Activated CD4-positive, alpha-beta T cell treated with anti-CD3 and anti-CD28 coated beads for 1 hour (primary cell): ENCODE measurements at places on chromosomes 11 and 22.

DNA sequence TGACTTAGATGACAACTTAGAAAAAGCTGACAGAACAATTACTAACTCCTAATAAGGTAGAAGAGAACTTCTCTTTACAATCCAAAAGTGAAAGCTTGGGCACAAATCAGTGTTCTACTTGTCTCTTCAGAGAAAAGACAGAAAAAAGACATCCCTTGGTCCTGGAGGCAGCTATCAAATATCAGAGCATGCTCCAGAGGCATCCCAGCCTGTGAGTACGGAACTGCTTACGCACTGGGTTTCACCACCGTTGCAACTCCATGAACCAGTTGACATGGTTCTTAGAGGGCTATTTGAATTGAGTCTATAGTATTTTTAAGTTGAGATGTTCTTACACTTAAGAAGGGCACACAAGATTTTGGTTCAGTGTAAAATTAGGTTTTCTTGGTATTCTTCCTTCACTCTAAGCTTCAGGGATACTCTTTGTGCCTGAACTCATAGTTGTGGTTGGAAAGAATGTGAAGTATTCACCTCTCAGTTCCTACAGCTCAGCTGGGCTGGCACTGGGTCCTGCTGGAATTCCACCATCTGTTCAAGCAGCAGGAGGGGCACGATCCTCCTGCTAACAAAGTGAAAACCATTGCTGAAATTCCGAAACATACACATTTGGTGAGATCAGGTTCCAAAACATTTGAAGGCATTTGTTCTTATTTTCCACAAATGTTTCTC lies 6.3 kb downstream of the AKIP1 start:
- DNase-seq, result no peak

GRCh38 chr11:35427071-35427470 lies 7.7 kb upstream of the SLC1A2 start:
- DNase-seq, result no peak

DNA sequence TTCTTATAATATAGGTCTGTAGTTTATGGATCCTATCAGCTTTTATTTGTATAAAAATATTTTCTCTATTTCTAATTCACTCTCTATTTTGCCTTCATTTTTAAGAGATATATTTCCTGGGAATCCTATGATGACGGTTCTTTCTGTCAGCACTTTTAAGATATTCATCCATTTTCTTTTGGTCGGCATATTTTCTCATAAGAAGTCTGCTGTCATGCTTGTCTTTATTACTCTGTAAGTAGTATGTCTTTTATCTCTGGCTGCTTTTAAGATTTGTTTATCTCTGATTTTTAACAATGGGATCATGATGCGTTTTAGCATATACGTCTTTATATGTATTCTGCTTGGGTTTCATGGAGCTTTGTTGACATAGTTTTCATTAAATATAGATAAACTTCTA lies 175.5 kb downstream of the SNX19 start:
- no peak for DNase-seq

- no peak for DNase-seq
Measured at GRCh38 chr11:62554387-62555167, 8.0 kb upstream of the AHNAK start.

GRCh38 chr22:42695294-42695693 lies 25.4 kb downstream of the A4GALT start:
- no peak for DNase-seq

- no peak for DNase-seq
Measured at GRCh38 chr11:8282631-8283030, 19.0 kb upstream of the LMO1 start.

- DNase-seq, result no peak
Measured at GRCh38 chr22:41862530-41863266, 29.8 kb downstream of the SREBF2 start.

DNA sequence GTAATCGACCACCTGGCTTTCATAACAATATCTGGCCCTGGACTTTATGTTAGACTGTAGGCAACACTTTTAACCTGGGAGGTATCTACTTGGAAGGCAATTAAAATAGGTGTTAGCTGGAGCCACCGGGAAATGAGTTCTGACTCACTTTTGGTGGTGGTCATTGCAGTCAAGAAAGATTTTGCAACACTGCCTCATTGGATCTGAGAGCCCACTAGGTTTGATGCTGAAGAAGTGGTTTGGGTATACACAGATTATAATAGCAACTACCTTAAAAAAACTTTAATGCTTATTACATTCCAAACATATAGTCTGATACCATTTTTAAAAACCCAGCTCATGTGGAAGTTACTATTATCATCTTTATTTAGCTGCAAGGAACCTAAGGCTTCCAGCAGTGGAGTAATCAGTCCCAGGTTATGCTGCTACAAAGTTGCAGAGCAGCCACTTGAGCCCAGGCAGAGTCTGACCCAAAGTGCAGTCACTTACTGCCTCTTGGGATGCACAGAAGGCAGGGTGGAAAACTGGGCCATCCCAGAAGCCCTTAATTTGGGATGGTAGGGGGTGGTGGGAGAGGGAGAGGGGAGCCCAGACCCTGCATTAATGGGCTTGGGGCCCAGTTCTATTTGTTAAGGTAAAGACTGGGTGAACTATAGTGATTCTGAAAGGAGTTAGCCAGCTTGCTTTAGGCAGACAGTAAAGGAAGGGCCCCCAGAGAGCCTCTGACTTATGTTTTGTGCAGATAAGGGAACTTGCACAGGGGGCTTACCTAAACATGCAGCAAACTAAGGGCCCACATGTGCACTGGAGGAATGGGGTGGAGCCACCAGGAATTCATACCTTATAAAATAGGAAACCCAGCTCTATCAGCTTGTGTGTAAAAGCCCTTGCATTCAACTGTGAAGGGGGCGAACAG lies 149.4 kb downstream of the SNX19 start:
- DNase-seq, result no peak

DNA sequence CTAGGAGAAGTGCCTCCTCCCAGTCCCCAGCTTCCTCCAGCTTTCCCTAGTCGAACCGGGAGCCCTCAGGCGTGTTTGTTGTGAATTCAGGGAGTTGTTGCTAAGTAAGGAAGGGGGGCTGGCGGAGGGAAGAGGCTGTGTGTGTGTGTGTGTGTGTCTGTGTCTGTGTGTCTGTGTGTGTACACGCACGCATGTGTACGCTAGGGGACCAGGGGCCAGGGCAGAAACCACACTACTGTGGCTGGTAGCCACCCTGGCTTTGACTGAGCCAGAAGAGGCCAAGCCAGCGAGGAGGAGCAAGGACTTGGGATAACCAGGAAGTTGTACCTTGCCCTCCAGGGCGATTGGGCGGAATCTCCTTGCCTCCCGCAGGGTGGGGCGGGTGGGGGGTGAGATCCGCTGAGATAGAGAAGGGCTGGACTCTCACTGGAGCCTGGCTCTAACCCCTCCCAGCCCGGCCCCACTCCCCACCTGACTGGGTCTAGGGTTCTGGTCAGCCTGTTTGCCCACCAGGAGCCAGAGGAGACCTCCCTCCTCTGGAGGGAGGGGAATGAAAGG lies 7.5 kb downstream of the BCL9L start:
- DNase-seq, result no peak

DNA sequence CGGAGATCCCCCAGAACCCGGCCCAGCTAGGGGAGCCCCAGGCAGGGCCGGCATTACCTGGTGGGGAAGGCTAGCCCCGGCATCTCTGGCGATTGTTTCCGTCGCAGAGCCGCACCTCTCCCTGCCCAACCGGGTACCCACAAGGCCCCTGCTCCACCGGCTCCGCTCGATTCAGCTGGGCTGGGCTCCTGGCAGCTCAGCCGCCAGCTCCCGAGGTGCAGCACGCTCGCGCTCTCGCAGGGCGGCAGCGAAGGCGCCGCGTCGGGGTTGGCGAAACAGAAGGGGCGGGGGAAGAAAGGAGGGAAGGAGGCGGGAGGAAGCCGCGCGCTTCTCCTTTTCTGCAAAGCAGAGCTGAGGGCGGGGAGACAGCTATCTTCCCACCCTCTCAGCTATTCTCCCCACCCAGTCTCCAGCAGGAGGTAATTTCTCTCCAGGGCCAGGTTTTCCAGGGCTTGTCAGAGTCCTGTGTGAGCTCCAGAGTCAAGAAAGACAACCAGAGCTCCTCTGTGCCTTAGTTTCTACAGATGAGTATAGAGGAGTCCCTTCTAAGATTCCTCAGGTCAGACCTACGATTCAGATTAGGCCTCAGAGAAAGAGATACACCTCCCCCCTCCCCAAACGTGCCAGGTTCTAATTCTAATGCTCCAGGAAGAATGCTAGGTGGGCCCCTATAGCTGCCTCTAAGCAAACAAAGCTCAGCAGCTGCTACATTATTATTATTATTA lies 62.0 kb downstream of the PAK1 start:
- DNase-seq, result peak; percentile 66

- DNase-seq, result peak; percentile 70
Measured at GRCh38 chr22:42519525-42520401, at the start of gene RRP7A. RRP7A (minus strand) TSS chr22:42519796; CDS start chr22:42519786, 10 bp downstream.

- no peak for DNase-seq
Measured at GRCh38 chr11:120273432-120273831, 33.5 kb downstream of the POU2F3 start.

DNA sequence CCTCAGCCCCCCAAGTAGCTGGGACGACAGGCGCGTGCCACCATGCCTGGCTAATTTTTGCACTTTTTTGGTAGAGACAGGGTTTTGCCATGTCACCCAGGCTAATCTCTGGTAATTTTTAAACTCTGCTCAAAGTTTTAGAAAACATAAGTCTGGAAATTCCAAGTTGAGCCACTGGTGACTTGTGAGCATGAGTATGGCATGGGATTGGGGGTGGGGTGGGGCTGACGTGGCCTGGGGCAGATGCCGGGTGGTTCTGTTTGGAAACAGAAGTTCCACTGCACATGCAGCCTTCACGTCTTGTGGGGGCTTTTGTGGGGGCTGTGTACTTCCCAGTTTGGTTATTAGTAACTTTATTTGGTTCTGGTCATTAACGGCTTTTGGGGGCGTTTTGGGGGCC lies 67.3 kb downstream of the PTPRJ start:
- DNase-seq, result no peak

GRCh38 chr11:80838153-80838552 lies 1397.3 kb upstream of the TENM4 start:
- no peak for DNase-seq

DNA sequence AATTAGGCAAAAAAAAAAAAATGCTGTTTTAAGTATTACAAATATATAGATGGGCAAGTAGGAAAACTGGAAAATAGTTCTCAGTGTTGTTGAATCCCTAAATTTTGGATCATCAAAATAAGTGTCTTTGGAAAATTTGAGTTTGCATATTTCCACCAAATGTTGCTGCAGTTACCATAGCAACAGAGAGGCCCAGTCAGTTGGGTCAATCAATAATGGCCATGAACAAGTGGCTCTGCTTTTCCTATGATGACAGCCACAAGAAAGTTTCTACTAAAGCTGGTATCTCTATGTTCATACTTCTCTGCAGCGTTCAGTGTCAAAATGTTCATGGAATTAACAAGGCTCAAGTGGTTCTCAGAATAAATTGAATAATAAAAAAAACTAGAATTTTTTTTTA lies 79.1 kb downstream of the SERGEF start:
- no peak for DNase-seq

GRCh38 chr11:20037396-20038153 lies 122.7 kb downstream of the DBX1 start:
- no peak for DNase-seq

DNA sequence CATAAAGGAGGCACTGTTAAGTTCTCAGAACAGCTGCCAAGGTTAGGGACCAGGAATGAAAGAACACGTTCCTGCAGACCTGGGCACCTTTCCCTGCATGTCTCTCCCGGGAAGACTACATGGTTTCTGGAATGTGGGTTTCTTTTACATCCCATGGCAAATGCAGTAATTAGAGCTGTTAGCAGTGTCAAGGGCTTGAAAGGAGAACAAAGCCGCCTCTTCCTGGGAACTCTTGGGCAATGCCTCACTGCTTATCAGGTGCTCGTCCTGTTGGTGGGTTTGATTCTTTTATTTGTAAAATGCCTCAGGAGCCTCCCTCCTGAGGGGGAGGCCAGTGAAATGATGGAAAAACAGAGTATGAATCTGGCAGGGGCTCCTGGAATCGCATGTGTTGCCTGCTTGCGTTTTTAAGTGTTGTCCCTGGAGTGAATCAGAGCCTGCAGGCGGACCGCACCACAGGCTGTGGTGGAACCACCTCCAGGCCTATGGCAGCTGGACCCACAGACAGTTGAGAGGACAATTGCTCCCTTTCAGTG lies 723 bp upstream of the C22orf31 start:
- no peak for DNase-seq

- no peak for DNase-seq
Measured at GRCh38 chr11:2380807-2381350, 3.8 kb downstream of the CD81 start.

GRCh38 chr22:48021991-48022401 lies 1259.5 kb downstream of the TBC1D22A start:
- DNase-seq, result no peak

DNA sequence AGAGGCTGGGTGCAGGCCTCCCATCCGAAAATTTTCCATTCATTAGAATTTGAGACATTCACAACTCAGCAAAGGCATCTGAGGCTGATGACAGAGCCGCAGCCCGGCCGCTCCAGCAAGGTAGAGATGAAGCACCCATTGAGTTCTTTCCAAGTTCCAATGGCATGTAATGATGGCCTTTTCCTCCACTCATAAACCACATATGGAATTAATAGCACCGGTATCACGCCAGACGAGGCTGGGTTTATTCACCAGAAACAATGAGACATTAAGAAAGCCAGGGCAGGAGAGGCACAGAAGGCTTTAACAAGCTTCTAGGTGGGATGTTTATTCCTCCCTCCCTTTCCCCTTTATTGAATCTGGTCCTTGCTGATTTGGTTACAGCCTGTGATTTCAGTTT lies 534.4 kb downstream of the MN1 start:
- DNase-seq, result no peak

GRCh38 chr11:11433960-11434359 lies 80.9 kb upstream of the CSNK2A3 start:
- DNase-seq, result no peak

DNA sequence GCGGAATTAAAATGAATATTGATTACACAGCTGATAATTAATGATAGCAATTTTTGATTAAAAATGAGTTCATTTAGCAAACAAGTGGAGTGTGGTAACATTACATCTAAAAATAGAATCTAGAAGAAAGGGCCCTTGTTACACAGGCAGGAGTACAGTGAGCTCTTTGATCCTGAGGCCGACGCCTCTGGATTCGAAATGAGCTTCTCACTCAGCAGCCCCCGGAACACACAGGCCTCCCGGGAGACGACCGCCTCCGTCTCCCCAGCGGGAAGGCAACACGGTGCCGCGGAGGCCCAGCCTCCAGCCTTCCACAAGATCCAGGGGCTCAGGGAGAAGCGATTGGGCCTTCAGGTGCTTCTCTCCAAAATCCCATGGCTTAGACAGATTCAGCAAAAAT lies 379.1 kb downstream of the BRD1 start:
- no peak for DNase-seq

- DNase-seq, result no peak
Measured at GRCh38 chr22:47778160-47778658, 1015.8 kb downstream of the TBC1D22A start.

- no peak for DNase-seq
Measured at GRCh38 chr11:2557381-2557780, 112.6 kb downstream of the KCNQ1 start.

GRCh38 chr11:65429724-65430405 lies 7.3 kb downstream of the NEAT1 start:
- DNase-seq, result peak; percentile 26

GRCh38 chr22:37162221-37163095 lies 12.7 kb upstream of the IL2RB start:
- peak; percentile 47 for DNase-seq
